ENCODE measurements at places on chromosomes 2 and 18.

DNA sequence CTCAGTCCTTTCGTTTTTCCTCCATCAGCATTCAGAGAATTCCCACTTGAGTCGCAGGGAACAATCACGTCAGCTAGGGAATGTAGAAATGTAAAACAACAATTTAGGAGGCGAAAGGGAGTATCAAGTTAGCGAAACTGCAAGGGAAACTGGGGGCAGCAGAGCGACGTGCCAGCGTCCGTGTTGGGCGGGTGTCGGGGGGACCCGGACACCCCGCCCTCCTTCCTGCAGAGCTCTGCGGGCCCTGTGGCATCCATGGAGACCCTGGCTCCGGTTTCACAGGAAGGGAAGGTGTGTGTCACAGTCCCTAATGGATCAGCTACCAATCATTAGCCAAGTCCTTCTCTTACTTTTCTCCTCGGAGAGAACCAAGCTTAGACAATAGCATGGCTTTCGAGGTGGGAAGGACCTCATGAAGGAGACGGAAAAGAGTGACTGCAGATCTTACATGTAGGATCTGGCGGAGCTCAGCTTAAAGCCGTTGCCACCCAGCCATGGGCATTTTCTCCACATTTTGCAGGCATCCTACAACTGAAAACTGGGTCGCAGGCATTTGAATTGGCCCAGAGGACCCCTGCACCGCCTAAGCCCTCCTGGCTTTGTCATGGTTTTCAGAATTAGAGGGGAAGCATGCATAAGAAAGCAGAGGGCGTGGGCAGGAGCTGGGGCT, 33.7 kb downstream of the SOX11 start:
- DNase-seq: peak; percentile 49

- DNase-seq: no peak
Measured at GRCh38 chr2:74481961-74482800, 617 bp downstream of the CCDC142 start.

GRCh38 chr2:106869512-106870275, 16.3 kb downstream of the ST6GAL2 start:
- no peak for DNase-seq

- no peak for DNase-seq
Measured at GRCh38 chr2:204023088-204023487, 86.5 kb downstream of the ICOS start.

DNA sequence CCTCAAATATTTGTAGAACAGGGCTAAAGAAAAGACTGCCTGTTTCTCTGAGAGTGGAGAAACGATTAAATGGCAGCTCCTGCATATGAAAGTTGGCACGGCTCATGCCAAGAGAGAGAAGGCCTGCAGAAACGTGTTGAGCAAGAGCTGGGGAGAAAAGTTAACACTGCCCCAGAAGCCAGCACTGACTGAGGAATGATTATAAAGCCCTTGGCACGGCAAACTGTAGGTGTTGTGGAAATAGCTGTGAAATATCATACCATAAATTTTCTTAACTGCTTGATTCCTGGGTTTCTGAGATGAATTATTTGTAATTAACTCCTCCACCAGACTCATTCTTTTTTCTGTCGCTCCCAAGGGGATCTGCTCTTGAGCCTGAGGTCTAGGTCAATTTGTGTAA, 4.3 kb downstream of the FRZB start:
- DNase-seq: no peak

DNA sequence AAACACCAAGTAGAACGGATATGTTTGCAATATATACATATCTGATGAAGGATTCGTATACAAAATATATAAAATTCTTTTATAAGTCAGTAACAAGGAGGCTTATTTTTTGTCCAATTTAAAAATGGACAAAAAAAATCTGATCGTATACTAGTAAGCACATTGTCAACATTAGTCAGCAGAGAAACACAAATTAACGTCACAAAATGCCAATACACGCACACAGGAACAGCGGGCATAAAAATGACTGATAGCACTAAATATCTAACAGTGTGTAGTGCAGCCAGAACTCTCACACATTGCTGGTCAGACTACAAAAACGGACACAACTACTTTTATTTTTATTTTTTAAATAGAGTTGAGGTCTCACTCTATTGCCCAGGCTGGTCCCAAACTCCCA, 69.5 kb downstream of the LAMA1 start:
- DNase-seq: no peak

DNA sequence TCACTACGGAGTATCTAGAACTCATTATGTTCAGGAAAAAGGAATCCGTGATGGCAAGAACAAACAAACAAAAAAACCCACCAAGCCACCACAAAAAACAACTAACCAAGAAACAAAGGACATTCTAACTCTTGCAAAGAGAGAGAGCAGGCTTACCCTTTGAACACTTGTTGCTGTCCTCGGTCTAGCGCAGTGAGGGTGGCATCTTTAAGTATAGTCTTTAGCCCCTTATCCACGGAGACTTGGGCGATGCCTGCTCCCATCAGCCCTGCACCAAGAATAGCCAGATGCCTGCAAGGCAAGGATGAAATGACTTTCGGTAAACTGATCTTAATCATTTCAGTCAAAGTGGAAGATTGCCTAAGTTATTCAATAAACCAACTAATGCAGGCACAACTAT, 31.0 kb downstream of the GAREM2 start:
- DNase-seq: no peak

DNA sequence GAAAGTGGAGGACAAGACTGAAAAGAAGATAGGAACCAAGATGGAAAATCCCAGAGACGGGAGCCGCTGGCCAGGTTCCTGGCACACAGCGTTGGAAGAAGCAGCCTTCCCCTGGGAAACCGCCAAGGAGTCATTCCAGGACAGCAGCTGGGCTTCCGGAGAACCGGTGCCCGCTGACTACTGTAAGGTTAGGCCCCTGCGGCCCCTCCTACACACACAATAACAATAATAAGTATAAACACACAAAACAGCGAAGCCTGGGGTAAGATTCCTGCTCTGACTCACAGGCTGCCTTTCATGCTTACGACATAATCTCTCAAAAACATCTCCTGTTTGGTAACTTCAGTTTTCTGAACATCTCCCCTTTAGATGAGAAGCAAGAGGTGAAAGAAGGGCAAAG, 28.1 kb upstream of the MYCN start:
- peak; percentile 61 for DNase-seq

DNA sequence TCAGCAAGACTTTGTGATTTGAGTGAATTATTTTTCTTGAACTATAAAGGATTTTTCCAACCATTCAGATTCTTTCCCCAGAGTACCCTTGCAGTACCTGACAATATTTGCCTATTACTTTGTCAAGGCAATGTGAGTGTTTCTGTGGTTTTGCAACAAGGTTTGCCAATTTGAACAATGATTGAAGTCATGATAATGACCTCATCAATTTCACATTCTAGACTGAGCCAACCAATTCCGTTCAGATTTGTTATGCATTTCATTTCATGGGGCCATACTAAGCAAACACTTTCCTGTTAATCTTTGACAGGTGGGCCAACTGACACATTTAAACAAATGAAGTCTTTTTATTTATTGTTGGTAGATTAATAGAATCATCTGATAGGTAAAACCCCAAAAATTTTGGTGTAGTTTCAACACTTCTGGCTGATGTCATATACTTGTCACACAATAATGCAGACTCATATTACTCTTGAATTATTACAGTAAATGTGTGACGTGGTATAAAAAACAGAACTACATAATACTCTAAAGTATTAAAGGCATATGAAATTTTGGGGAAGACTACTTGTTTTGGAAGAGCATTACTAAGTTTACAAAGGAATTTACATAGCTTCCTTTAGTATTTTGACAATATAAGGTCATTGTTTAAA, 526.4 kb downstream of the DPP10 start:
- no peak for DNase-seq

Data from kidney epithelial cell (primary cell).